ENCODE measurements at places on chromosomes 4 and X.
A peak's percentile ranks its signal among the peaks of the same experiment; 100 is the strongest.

GRCh38 chrX:11968991-11969390 lies 169.3 kb upstream of the FRMPD4 start:
- H3K36me3 ChIP-seq = no peaks in the 10 kb centered on the region
- no peak overlapping the region for H3K4me3 ChIP-seq
- H3K27ac ChIP-seq = no peak overlapping the region
- no peaks in the 10 kb centered on the region for H3K4me1 ChIP-seq

- peaks cover 38% of the 10 kb centered on the region for H3K4me1 ChIP-seq
- H3K27me3 ChIP-seq = no peaks in the 10 kb centered on the region
- H3K36me3 ChIP-seq = no peaks in the 10 kb centered on the region
- H3K4me3 ChIP-seq = no peak overlapping the region
Measured at GRCh38 chrX:19627533-19627932, 112.2 kb upstream of the MAP3K15 start.

DNA sequence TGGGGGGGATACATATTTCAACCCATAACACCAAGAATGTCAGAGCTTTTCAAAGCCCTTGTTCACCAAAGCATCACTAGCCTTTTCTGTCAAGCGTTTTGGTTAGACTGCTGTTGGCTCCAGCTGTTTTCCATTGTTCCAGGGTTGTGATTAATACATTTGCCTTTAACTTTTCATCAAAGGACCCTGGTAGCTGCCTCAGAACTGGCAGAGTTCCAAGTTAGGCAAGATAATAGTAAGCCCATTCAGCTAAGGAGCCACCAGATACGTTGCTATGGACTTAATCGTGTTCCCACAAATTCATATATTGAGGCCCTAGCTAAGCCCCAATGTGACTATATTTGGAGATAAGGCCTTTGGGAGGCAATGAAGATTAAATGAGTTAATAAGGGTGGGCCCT lies 37.1 kb downstream of the ENOPH1 start:
- no peak for DNase-seq
- no peak overlapping the region for H3K27ac ChIP-seq
- no peaks in the 10 kb centered on the region for H3K36me3 ChIP-seq
- no peaks in the 10 kb centered on the region for H3K27me3 ChIP-seq
- H3K4me1 ChIP-seq = no peaks in the 10 kb centered on the region

DNA sequence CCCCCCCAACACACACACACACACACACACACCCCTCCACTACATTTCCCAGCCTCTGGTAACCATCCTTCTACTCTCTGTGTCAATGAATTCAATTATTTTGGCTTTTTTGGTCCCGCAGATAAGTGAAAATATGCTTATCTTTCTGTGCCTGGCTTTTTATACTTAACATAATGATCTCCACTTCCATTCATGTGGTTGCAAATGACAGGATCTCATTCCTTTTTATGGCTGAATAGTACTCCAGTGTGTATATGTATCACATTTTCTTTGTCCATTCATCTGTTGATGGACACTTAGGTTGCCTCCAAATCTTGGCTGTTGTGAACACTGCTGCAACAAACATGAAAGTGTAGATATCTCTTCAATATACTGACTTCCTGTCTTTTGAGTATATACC lies 59.8 kb downstream of the PDLIM5 start:
- no peaks in the 10 kb centered on the region for H3K27me3 ChIP-seq
- no peak overlapping the region for H3K27ac ChIP-seq
- no peaks in the 10 kb centered on the region for H3K36me3 ChIP-seq
- H3K4me3 ChIP-seq = no peak overlapping the region

- H3K36me3 ChIP-seq = no peaks in the 10 kb centered on the region
- no peaks in the 10 kb centered on the region for H3K4me1 ChIP-seq
Measured at GRCh38 chrX:16185725-16186136, 18.4 kb downstream of the MAGEB17 start.

- H3K27me3 ChIP-seq = no peaks in the 10 kb centered on the region
- H3K36me3 ChIP-seq = no peaks in the 10 kb centered on the region
- no peak overlapping the region for H3K27ac ChIP-seq
- no peak overlapping the region for H3K4me3 ChIP-seq
- DNase-seq = no peak
Measured at GRCh38 chrX:9906919-9907318, 60.2 kb upstream of the CLDN34 start.

DNA sequence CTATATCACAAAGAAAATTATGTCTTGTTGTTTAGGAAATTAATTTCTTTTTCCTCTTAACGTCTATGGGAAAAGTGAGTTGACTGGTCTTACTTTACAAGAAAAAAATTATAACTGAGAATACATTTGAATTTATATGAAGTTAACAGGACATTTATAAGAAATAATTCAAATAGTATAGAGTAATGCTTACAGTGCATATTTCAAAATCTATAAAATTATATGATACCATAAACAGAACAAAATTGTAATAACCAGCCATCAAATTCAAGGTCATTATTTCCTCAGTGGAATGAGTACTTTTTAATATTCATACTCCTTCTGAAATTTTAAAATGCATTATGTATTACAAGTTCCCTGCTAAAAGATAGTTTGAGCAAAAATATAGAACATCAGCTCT lies 884.5 kb downstream of the TECRL start:
- H3K4me3 ChIP-seq = no peak overlapping the region
- H3K36me3 ChIP-seq = no peaks in the 10 kb centered on the region
- H3K4me1 ChIP-seq = no peaks in the 10 kb centered on the region
- no peak overlapping the region for H3K27ac ChIP-seq
- no peaks in the 10 kb centered on the region for H3K27me3 ChIP-seq
- DNase-seq = no peak

DNA sequence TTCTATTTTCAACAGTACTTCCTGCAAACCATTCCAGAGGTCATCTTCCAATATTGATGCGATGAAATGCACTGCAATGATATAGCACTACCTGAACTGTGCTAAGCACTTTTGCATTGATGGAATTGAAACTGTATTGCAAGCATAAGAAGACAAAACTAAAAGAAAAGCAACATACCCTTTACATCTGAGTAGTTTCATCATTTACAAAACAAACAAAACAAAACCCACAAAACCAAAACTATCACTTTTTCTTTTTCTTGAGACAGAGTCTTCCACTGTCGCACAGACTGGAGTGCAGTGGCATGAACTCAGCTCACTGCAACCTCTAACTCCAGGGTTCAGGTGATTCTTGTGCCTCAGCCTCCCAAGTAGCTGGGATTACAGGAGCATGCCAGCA lies 120.1 kb upstream of the NAP1L5 start:
- H3K36me3 ChIP-seq = no peaks in the 10 kb centered on the region
- H3K4me3 ChIP-seq = no peak overlapping the region
- no peak overlapping the region for H3K27ac ChIP-seq
- peaks cover 22% of the 10 kb centered on the region for H3K4me1 ChIP-seq

GRCh38 chrX:118824173-118824730 lies 628 bp downstream of the ZCCHC12 start:
- peaks cover 43% of the 10 kb centered on the region for H3K27me3 ChIP-seq
- peak overlapping the region; percentile 42 for H3K4me3 ChIP-seq
- H3K27ac ChIP-seq = no peak overlapping the region

DNA sequence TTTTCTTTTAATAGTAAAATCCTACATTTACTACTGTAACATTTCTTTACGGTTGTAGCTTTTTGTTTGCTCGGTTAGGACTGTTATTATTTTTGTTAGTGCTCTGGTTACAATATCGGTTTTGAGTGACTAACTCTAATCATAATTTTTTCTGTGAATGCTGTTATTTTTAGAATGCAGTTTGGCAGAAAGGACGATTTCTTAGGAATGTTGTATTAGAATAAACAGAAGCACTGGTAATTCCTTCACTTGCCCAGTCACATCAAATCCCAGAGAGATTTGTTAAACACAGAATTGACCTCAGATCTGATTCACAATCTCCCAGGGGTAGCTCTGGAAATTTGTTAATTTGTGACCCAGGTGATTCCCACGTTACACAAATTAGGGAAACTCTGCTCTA lies 21.7 kb downstream of the DDIT4L start:
- H3K4me1 ChIP-seq = no peaks in the 10 kb centered on the region
- H3K27me3 ChIP-seq = no peaks in the 10 kb centered on the region
- H3K4me3 ChIP-seq = no peak overlapping the region

Measured in transverse colon (tissue), 4 donors.